ENCODE measurements at places on chromosomes 7 and 10.

DNA sequence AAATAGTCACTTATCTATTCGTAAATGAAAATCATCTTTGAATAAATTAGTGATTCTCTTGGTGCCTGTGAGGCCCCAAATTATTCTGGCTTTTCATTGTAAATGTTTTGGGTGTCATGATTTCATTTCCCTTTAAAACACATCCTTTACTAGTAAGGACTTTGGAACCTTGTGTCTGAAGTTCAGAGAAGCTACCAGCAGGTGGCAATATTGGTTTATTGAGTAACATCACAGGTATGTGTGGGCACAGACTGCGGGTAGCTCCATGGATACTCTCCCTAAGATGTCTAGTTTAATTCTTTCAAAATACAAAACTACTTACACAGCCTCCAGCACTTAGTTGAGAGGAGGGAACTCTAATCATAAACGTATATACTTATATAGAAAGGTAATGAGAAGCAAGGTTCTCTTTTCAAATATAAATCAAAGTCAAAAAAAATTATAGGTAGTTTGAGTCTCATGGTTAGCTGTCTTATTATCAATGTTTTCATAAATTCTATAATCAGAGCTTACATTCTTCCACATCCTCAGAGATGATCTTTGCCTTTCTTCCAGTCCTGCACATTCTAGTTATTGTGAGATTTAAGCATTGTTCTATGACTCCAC is 449.6 kb downstream of the GRM8 start:
- peak; percentile 82 for DNase-seq

DNA sequence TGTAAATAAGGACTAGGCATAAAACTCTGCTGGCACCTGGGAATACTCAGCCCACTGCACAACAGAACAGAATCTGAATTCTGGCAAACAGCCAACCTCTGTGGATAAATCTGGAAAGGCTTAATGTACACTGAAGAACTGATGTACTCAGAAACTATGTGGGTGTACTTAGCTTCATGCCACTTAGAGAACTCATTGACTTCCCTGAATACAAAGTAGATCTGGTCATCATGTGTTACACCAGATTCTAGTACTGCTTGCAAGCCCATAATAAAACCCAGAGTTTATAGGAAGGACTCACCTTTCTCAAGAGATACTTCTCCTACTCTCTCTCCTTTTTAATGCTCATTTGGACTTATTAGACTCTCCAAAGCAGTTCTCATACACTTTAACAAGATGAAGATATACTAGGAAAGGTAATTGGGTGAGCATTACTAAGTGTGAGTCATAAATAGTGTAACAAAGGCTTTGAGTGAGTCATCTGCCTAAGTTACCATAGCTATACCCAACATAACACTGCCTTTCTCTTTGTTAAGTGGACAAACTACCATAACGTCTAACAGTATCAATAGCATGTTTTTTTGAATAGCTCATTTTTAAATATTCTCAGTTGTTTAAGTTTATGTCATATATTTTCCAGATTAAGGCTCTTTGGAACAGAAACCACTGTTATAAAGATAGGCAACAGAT is 309.1 kb downstream of the MDFIC start:
- DNase-seq = peak; percentile 97

- DNase-seq = no peak
Measured at GRCh38 chr10:25078658-25079431, 62.4 kb downstream of the THNSL1 start.

- DNase-seq = no peak
Measured at GRCh38 chr7:90243556-90243955, 1.4 kb upstream of the CFAP69 start.

- no peak for DNase-seq
Measured at GRCh38 chr7:80444811-80445210, 67.1 kb downstream of the GNAT3 start.

GRCh38 chr7:140966561-140967233 is 42.0 kb upstream of the BRAF start:
- DNase-seq = no peak

- no peak for DNase-seq
Measured at GRCh38 chr10:101724446-101724845, 29.5 kb upstream of the FBXW4 start.

DNA sequence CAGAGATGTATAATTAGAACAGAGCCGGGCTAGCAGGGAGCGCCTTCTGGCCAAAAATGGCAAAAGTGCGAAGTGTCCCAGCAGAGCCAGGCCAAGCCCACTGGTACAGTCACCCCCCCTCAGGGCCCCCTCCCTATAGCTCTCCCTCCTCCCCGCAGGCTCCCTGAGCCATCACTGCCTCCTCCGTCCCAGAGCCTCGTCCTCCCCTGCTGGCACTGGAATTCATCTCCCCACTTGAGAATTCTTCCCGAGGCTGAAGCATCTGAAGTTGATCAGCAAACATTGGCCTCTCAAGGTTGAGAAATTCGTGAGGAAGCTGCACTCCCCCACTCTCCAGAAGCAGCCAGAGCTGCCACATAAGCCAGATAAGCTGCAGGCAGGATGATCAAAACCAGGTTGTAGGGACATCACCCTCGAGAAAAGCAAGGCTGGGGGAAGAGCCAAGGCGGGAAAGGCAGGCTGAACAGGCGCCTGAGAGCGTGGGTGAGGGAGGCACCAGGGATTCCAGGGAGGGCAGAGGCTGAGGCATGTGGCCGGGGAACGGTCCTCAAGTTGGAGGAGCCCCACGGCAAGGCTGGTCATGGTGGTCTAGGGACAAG is 23.4 kb downstream of the CAMK2G start:
- no peak for DNase-seq

GRCh38 chr7:6917258-6917657 is 91.2 kb upstream of the CCZ1B start:
- DNase-seq = no peak

DNA sequence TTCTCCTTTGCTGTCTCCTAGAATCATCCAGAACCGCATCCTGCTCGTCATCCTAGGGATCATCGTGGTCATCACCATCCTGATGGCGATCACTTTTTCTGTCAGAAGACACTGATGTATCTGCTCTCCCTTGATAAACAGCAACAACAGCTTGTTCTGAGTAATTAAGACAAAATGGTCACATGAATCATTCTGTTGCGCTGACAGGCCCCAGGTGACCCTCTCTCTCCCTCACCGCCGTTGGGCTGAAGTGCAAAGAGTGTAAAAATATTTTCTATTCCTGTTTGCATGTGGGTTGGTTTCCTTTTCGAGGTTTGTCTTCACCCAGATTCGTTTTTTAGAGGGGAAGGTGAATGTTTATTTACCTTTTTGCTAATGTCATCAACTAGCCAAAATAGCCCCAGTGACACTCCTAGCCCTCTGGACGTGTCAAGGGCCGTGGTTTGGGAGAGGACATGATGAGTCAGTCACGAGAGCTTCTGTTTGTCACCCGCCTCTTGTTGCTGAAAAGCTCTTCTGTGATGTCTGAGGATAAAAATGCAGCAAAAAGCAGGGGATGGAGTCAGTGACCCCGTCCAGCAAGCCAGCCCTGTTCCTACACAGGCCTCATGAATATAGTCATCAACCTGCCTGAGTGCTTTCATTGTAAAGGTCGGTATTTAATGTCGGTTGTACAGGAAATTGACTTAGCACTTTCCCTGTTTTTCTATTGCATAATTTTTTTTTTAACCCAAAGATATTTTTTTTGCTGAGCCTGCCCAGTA is 134.6 kb upstream of the TCF7L2 start:
- peak; percentile 13 for DNase-seq

DNA sequence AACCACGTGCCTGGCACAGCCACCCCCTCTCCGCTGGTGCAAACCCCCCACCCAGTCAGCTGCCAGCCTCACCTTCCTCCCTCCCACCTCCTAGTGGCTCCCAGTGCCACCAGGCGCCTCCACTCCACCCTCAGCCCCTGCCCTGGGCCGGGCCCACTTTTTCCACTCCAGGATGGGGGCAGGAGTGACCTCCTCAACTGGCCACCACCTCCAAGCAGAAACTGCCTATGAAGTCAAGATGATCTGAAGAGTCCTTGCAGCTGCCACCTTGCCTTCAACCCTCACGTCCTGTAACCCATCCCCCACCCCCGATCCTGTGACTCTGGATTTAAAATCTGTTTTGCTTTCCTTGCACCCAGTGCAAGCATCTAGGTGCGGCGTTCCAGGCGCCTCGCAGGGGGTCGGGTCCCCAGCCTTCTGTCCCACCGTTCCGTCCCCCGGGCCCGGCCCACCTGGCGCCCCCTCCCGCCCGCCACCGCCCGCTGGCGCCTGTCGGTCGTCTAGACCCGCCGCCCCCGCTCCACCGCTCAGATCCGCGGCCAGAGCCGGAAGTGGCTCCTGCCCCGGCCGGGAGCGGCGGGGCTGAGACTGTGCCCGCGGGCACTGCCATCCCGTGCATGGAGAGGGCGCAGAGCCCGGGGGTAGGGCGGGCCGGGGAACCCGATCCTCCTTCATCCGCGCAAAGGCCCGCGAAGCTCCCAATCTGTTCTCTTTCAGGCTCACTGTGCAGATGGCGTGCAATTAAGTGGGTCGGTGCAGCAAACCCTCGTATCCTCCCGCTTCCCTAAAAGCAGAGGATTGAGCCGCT is 51.2 kb upstream of the GTF2I start:
- DNase-seq = peak; percentile 71

GRCh38 chr7:5672468-5672867 is 109.0 kb downstream of the RNF216 start:
- DNase-seq = no peak

GRCh38 chr7:105734233-105734632 is 142.2 kb downstream of the ATXN7L1 start:
- no peak for DNase-seq

- DNase-seq = no peak
Measured at GRCh38 chr10:7407368-7408290, 3.2 kb downstream of the SFMBT2 start.

GRCh38 chr7:55050281-55050680 is 31.5 kb downstream of the EGFR start:
- DNase-seq = no peak

- no peak for DNase-seq
Measured at GRCh38 chr7:105820363-105821066, 55.9 kb downstream of the ATXN7L1 start.

DNA sequence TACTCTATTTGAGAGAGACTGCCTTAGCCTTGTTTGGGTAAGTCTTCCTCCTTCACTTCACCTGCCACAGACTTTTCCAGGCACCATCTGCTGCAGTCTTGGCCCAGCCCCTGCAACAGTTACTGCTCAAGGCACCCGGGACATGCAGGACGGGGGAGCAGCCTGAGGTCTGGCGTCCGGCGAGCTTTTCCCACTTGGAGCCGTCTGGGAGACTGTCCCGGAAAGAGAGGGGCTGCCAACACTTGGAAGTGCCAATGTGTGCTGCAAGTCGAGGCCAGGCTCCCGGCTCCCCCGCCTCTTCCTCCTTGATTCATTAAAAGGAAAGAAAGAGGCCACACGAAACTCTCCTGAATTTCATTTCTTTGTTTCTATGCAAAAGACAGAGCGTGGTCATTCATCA is 13.7 kb downstream of the HTRA1 start:
- DNase-seq = no peak

DNA sequence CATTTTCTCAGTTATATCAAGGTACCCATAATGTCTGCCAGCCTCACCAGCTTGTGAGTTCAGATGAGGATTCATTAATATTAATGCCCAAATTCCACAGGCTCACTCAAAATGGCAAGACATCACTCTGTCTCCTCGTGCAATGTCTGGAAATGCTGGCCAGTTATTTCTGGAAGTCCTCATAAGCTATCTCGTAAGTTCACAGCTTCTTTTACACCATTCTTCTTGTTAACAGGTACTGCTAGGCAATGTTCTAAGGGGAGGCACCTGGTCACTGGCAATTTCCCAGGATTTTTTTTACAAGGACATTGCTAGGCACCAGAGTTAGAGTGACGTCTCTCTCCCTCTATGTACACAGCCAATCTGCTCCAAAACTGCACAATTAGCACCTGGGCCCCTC is 80.2 kb upstream of the SEMA3C start:
- DNase-seq = no peak

- no peak for DNase-seq
Measured at GRCh38 chr7:78095549-78095948, 297.0 kb downstream of the PHTF2 start.

DNA sequence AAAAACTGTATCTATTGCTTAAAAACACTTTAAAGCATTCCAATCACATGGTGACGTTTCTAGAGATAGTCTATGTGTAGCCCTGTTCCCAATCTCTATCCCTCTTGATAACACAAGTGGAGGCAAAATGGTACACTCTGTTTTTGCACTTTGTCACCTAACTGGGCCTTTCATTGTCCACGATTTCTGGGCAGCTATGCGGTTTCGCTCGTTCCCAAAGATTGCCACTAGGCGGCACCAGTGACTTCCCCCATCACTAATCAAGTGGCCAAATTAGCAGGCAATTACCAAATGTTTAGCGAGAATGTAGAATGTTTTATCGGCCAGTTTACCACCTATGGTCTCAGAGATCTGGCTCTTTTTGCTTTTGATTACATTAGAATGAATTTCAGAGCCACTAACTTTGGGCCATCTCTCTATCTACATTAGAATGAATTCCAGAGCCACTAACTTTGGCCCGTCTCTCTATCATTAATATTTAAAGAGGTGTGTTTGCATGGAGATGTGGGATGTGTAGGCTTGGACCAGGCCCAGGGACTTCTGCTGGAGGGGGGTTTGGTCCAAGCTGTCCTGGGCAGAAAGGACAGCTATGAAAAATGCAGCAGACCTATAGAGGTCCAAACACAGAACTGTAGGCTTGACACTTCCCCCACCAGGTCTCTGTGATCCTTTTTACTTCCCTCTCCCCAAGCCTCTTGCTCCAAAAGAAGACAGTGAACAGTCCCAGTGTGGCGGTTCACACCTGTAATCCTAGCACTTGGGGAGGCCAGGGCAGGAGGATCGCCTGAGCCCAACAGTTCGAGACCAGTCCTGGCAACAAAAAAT is 90.1 kb downstream of the EPC1 start:
- DNase-seq = peak; percentile 20

- DNase-seq = peak; percentile 72
Measured at GRCh38 chr10:87660484-87661133, 931 bp downstream of the PAPSS2 start.

DNA sequence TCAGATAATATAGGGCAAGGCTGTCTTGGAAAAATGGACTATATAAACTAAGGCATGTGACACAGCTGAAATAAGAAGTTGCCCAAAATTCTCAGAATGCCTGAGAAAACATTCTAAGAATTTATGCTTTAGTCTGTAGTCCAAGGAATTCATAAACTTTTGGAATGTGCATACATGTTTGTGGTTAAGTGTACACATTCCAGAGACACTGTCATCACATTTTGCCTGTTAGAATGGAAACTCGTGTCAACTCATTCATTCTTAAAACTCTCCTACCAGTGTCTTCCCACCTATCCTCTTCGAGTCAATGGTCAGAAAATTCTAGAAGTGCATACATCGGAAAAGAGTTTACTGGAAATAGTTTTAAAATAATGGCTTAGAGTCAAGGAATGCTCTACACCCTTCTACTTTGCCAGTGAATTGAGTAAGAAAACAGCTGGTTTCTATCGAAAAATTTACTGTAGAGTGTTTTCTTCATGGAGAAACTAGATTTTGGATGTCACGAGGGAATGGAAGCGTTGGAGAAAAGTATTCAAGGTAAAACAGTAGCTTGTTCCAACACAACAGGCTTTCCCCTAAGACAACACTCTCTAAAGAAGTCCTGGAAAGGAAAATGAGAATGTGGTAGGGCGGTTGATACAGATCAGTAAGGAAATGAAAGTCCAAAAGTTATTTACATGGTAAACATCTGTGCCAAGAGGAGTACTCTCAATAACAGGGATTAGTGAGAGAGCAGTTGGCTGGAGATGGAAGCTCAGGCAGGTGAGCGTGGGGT is 1177.6 kb upstream of the C7orf33 start:
- DNase-seq = peak; percentile 95

- peak; percentile 88 for DNase-seq
Measured at GRCh38 chr7:66283003-66283920, 78.1 kb downstream of the TPST1 start.
